ENCODE measurements at places on chromosomes 6 and 20.

GRCh38 chr6:55536391-55536956 lies 42.5 kb downstream of the HMGCLL1 start:
- DNase-seq: no peak

DNA sequence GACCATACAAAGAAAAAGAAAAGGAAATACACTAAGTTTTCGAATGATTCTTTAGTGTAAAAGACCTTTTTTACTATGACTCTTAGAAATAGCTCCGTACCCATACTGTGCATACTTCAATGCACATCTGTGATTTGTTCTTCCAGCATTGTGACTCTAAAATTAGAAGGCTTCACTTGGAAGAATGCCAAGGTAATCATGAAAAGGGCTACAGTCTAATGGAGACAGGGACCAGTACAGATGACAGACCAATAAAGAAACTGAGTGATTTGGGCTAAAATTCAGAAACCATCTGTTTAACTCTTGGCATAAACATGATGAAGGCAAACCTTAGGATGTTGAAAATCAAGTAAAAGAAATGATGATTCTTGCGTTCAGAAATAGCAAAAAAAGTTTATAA lies 46.3 kb downstream of the CYP39A1 start:
- no peak for DNase-seq

- no peak for DNase-seq
Measured at GRCh38 chr6:44630125-44631028, 242.9 kb downstream of the CDC5L start.

- no peak for DNase-seq
Measured at GRCh38 chr20:634148-634925, 18.7 kb downstream of the SRXN1 start.

DNA sequence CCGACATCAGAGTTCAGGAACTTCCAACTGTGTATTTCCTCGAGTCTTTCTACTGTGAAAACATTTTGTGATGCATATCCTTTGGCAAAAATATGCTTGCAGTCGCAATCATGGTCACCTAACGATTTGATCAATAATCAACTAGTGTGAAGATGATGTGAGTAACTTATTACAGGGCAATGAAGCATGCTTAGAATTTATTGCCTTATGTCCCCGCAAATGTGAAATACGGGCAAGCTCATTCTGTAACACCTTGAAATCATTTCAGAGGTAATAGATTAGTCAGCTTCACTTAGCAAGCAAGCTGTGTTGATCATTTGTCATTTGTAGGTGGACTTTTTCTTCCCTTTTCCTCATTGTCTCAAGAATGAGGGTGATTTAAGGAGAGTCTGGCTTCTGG lies 67.9 kb upstream of the DOK5 start:
- no peak for DNase-seq

DNA sequence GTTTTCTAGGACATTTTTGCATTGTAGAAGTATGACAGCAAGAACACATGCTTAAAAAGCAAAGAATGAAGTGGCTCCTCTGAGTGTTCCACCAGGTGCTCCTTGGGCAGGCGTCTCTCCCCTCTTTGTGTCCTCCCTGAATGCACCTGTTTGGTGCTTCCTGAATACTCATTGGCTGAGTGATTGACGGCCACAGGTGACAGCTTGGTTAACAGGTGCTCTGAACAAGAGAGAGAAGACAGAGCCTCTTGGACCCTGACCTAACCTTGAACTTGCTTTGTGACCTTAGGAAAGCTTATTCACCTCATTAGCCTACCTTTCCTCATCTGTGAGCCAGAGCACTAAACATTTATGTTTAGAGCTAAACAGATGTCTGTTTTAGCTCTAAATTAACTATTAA lies 93.7 kb downstream of the TULP4 start:
- no peak for DNase-seq

GRCh38 chr20:47727909-47728361 lies 57.3 kb downstream of the SULF2 start:
- no peak for DNase-seq

DNA sequence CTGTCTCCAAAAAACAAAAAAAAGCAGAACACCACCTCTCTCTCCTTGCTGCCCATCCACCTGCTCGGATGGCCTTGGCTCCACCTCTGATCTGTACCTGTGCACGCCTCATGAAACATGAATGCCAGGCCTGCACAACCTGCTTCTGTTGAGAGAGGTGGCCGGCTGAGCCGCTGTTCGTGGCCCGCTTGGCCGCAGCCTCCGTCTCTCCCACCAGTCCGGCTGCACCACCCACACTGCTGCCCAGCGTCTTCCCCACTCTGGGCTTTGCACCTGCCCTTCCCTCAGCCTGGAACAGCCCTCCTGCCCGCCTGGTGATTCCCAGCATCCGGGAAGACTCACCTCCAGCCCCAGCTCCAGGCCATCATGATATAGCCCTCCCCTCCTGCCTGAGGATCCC lies 12.2 kb upstream of the ZBTB46 start:
- DNase-seq: no peak

GRCh38 chr6:14499309-14499708 lies 381.7 kb downstream of the CD83 start:
- no peak for DNase-seq

DNA sequence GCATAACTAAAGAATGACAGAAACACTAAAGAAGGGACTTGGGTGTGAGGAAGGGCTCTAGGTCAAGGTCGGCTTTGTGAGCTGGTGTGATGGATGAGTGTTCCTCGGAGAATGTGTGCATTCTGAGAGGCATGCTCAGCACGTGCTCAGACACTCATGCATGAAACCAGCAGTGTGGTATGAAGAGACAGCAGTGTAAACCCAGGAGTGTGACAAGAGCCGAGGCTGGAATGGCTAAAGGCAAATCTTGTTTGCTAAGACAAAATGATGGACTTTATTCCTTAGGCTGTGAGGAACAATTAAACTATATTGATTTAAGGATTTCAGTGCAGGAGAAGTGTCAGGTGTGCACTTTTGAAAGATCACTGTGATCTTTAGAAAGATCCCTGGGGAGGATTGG lies 107.4 kb upstream of the MAP7 start:
- DNase-seq: no peak

- no peak for DNase-seq
Measured at GRCh38 chr6:84182001-84182400, 45.4 kb downstream of the CEP162 start.

GRCh38 chr6:41080621-41081020 lies 7.8 kb downstream of the NFYA start:
- no peak for DNase-seq

DNA sequence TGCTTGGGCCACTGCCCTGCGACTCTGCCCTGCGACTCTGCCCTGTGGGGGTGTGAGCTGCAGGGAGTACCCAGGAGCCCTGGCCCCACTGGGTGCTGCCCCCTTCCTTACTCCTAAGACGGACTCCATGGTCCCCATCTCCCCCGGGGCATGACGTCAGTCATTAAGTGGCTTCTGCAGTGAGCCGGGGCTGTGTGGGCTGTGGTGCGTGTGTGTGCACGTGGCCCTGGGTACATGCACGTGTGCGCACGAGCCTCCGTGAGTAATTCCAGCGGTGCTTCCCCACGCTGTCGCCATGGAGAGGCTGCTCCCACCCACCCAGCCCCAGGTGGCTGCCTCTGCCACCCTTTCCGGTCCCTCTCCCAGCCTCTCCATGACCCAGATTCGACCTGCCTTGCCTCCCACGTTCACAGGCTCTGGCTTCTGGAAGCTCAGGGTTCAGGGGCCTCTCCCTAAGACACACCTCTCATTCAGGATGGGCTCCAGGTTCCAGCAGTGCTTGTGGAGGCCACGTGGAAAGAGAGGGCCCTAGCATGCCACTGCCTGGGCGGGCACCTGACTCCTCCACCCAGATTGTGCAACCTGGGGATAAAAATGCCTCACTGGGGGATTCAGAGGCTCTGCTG lies 88.3 kb downstream of the DLGAP4 start:
- DNase-seq: no peak

DNA sequence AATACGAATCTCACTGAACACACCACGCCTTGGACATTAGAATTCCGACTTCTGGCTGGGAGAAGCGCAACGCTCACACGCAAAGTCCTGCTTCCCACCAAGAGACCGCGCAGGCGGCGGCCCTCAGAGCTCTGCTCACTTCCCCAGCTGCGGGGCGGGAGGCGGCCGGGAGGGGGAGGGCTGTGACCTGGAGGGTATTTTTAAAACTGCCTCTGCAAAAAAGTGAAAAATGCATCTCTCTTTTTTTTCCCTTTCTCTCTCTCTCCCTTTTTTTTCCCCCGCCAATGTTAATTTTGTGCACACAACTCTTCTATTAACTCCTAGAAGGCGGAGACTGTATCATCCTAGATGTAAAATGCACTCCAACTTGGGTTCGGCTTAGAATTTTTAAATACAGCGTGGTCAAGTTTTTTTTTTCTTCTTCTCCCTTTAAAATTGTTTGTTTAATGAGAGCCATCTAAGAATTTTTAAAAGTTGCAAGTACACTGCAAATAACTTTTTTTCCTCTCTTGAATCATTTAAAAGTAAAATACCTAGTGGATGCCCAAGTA lies 66.4 kb downstream of the STX11 start:
- DNase-seq: no peak

GRCh38 chr6:158684745-158685324 lies 35.0 kb downstream of the SYTL3 start:
- no peak for DNase-seq

GRCh38 chr6:109342506-109342905 lies 39.8 kb downstream of the CD164 start:
- DNase-seq: no peak

DNA sequence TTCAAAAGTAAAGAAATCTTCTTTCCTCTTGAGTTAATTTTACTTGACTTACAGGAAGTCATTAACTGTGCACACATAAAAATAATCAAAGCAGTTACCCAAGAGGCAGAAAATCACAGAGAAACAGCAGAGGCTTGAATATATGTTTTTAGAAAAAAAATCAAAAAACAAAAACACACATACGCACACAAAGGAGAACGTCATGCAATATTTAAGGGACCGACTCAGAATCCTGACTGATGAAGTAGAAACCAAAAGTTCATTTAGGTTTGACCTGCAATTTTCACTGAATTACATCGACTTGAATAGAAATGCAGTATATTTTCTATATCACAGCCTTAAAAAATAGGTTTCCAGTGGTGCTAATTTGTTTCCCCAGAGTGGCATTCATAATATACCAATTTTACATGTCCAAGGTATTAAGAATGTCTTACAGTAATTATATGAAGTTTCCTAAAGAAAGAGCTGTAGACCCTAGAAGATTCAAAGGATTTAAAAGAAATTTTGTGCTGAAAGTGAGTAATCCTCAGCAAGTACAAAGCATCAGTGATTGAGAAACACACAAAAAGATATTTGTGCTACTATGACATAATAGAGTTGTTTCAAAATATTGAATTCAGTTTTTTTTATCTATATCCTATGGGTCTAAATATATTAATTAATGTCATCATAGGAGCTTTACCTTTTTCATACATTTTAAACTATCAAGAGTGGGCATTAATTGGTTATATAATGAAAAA lies 358.5 kb upstream of the RUNX2 start:
- DNase-seq: no peak

GRCh38 chr6:390914-391558 lies 516 bp upstream of the IRF4 start:
- no peak for DNase-seq

GRCh38 chr6:166366921-166367320 lies 15.8 kb downstream of the MPC1 start:
- no peak for DNase-seq

- no peak for DNase-seq
Measured at GRCh38 chr6:135938576-135939207, 87.2 kb downstream of the PDE7B start.

DNA sequence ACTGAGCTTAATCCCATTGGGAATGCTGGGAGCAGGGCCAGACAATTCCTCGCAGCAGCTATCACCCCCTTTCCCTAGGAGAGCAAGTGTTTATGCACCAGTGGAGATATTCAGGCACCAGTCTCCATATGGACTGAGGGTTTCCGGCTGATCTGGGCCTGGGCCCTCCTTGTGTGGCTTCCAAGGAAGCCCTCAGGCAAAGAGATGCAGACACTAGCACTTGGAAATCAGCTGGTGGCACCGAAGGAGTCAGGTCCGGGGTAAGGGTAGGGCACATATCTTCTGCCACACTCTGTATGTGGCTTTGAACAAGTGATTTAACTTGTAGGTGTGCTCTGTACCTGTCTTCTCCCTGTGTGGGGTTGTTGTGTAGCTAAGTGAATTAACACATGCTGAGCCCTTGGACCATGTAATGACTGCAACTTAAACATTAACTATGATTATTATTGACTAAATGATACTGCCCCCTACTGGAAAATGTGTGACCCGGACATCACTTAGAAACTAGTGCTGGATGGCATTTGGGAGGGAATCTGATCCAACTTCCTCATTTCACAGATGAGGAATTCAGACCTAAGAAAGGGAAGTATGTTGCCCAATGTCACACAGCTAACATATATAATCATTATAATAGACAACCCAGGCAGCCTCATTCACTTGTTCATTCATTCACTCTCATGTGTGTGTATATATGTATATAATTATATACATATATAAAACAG lies 19.3 kb upstream of the WFDC2 start:
- no peak for DNase-seq

DNA sequence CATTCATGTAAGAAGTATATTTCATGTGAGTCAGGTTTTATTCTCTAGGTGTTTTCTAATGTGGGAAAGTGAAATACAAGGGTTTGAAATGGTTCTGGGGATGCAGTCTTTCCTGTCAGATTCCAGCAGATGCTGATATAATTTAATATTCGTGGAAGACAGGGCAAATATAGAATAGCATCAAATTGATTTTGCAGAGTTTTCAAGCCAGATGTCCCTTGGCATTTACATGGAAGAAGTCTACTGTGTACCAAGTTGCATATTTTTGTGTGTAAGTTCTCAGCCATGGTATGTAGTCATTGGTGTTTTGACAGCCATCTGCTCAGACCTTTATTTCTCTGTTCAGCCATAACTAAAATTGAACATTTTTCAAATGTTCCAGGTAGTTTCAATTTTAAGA lies 143.7 kb downstream of the LAMA2 start:
- DNase-seq: no peak

GRCh38 chr6:41061196-41061726 lies 8.3 kb downstream of the APOBEC2 start:
- no peak for DNase-seq

DNA sequence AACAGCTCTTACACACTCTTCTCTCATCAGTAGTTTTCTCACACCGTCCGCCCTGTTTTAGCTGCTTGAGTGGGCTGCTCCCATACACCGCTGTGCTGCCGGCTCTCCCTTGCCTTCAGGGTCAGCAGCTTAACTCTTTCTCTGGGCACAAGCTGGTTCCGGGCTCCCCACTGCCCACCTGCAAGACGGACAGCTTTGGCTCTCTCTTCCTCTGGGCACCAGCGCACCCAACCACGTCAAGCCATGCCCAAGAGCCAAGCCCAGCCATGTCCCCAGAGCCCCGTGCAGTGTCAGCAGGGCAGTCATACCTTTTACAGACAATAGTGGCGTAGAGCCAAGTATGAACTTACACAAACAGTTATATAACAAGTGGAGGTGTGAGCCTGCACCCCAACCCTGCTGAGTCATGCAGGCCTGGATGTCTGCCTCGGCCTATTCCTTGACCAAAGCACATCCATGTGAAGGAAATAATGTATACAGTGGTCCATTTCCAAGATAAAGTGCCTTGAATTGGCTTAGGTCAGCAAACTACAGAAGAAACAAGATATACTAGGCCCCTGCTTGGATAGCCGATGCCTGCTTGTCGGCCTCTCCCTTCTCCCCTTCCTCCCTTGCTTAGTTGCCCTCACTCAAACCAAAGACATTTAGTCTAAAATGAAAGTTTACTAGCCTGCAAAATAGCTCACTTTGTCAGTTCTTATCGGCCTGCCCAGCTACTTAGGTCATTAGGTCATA lies 89.3 kb downstream of the JPH2 start:
- no peak for DNase-seq

- DNase-seq: no peak
Measured at GRCh38 chr6:149782337-149782736, 32.8 kb downstream of the PCMT1 start.

Measured in stimulated activated CD8-positive, alpha-beta memory T cell treated with anti-CD3 and anti-CD28 coated beads, Interleukin-15, amount 100 ng/mL, for 1 hour (primary cell).